ENCODE measurements at places on chromosomes 1 and 21.

DNA sequence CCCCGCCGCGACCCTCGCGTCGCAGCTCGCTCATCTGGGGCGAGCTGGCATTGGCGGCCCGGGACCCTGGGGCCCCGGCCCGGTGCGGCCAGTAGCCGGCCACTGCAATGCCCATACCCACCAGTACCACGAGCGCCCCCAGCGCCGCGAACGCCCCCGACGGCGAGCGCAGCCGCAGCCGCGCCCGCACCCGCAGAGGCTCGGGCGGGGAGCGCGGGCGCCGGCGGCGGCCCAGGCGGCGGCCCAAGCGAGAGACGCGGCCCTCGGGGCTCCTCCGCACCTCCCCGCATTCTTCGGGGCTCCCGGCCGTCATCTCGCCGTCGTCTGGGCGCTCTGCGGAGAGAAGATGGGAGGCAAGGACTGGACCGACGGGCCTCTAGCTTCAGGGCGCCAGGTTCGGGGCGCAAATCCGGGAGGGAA is 2.2 kb downstream of the TMEM200B start:
- no peak for DNase-seq

- DNase-seq, result no peak
Measured at GRCh38 chr1:28243685-28244311, 7.9 kb downstream of the ATP5IF1 start.

GRCh38 chr21:42165901-42166300 is 53.0 kb upstream of the ABCG1 start:
- no peak for DNase-seq

- no peak for DNase-seq
Measured at GRCh38 chr1:24389231-24389678, 24.3 kb downstream of the STPG1 start.

GRCh38 chr1:202752774-202753173 is 42.5 kb upstream of the SYT2 start:
- peak; percentile 51 for DNase-seq

DNA sequence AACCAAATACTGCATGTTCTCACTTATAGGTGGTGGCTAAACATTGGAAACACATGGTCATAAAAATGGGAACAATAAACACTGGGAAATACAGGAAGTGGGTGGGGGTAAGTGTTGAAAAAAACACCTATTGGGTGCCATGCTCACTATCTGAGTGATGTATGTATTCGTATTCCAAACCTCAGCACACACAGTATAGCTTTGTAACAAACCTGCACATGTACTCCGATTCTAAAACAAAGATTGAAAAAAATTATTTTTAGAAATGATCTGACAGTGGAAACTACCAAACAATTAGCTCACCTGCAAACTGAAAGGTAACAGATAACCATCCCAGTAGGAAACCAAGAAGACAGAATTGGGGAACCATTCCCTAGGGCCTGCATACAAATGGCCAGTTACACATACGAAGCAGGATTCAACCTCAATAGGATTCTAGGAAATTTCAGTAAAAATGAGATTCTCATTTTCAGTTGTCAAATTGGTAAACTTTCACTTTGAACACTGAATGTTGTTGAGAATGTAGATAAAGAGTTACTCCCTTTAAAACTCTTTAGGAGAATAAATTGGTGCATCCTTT is 88.1 kb upstream of the LRRC8D start:
- DNase-seq, result no peak

GRCh38 chr1:96474985-96475743 is 246.4 kb upstream of the PTBP2 start:
- DNase-seq, result peak; percentile 17

GRCh38 chr1:243413431-243414151 is 157.8 kb downstream of the SDCCAG8 start:
- DNase-seq, result no peak

DNA sequence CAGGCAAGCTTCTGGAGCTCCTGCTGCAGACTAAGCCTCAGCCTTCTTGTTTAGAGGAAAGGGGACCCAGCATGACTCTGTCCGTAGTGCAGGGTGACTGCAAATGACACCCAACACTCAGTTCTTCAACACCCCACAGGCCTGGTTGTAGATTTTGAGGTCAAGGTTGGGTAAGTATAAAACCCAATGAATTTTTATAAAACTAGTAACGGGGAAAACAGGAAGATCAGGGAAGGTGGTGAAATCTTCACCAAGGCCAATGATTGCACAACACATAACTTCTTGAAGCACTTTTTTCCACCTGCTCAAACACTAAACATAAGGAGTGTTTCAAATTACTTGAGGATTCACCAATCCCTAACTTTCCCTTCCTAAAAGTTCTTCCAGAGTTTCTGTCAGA is 89.4 kb upstream of the JAK1 start:
- DNase-seq, result no peak

- DNase-seq, result no peak
Measured at GRCh38 chr1:6861075-6861724, 75.9 kb downstream of the CAMTA1 start.

- no peak for DNase-seq
Measured at GRCh38 chr1:21818656-21819055, 6.6 kb downstream of the LDLRAD2 start.
